ENCODE measurements at places on chromosomes 3 and 15. TPM values are rescaled to one million over a fixed set of nuclear protein-coding genes. Genes with fewer than 3 reads are reported as not detected.

- DNase-seq = no peak
Measured at GRCh38 chr3:117091676-117092075, 382.1 kb downstream of the TUSC7 start.

GOLGA8T gene
- not detected for total RNA-seq

GRCh38 chr3:72177075-72178050 is 392.4 kb upstream of the PROK2 start:
- DNase-seq = no peak

GPR62 gene
- total RNA-seq = not detected

- no peak for DNase-seq
Measured at GRCh38 chr3:115581362-115582135, 41.8 kb upstream of the GAP43 start.

- no peak for DNase-seq
Measured at GRCh38 chr15:32824777-32825176, 107.0 kb downstream of the GREM1 start.

DNA sequence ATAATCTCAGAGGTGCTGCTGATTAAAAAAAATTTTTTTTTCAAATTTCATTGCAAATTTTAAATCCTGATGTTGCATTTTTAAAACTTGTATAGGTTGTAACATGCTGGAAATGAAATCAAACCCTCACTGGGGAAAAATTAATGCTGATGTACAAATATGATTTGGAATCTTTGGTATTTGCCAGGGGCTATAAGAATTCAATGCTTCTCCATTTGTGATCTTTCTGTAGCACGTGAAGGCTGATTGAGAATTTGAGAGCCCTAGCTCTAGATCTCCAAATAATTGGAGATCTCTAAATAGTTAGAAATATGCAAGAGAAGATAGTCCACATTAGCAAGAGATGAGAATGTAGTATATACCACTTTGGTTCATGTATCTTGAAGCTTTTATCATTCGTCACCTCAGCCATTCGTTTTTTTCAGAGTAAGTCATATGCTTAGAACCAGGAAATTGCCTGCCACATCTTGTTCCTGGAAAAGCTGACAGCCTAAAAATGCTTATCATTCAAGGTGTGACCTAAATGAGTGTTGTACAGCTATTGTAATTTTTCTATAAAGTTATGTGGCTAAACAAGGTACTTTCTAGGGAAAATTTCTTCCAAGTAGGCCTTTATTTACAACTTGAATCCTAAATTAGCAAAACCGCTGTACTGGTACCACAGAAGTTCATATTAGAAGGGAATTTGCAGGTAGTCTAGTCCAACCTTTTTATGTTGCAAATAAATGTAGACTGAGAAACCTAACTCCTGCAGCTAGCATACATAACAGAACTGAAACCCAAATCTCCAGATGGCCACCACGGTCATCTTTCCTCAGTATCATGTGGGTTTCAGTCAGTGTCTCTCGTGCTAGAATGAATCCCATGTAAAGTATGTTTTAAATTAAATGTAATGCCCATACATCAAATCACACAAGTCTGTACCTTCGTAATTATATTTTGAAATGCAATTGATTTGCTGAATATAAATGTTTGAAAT is 48.5 kb downstream of the FNDC3B start:
- DNase-seq = peak; percentile 29

ZNF660 gene
- not detected for total RNA-seq

DNA sequence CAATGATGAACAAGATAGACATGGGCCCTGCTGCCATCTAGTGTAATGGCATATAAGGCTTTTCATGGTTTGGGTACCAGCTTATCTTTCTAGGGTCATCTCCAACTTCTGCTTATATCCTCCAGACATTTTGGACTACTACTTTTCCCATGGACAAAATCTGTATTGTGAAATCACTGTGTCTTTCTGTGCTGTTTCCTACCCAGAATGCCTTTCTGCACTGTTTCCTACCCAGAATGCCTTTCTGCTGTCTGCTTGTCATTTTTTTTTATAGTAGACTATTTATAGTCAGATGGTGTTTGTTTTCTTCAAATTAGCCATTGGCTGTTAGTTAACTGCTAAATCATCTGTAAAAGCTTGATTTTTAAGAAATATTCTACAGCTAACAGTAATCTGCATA is 20.1 kb downstream of the VPS8 start:
- no peak for DNase-seq

DNA sequence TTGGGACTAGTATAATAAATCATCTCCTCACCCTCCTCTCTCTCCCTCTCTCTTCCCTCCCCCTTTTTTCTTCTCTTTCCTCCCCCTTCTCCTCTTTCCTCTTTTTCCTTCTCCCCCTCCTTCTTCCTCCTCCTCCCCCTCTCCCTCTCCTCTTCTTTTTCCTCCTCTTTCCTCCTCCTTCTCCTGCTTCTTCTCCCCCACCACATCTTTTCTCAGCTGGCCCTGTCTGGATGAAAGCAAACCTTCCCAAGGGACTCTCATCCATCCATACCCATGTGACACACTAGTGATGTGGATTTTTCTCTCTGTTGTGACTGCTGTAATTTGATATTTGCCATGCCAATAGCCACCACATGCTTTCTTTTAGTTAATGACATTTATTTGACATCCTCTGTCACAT is 127.2 kb downstream of the EBLN2 start:
- no peak for DNase-seq

DNA sequence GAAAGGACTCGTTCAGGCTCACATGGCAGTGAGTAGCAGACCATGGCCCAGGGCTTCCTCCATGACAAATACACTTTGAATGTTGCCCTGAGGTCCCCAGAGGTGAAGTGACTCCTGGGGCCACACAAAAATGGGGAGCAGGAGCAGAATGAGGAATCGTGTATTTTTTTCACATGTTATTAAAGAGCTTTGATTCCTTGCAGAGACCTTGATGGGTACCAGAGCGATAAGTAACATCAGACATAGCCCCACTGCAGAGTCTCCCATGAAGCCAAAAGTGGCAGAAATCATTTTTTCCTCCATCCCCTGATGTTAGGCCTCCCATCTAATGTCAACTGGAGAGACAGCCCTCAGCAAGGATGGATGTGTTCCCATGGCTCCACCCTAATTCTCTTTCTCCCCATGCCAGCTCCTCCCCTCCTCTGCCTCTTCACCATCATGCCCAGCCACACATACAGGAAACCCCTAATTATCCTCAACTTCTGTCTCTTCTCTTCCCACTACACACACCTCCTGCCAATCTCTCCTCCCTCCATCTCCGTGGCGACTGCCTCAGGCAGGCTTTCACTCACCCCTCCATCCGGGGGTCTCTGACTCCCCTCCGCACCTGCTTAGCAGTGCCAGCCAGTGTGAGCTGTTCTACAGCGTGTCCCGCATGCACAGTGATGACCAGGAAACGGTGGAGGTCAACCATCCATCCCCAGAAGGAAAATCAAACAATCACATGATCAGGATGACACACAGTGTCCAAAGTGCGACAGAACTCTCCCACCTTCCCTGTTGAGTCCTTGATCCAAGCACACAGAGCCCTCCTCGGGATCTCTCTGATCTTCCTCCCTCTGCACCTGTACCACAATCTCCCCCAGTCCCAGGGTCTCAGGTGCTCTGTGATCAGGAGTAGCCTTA is 7.1 kb upstream of the SSUH2 start:
- no peak for DNase-seq

DNA sequence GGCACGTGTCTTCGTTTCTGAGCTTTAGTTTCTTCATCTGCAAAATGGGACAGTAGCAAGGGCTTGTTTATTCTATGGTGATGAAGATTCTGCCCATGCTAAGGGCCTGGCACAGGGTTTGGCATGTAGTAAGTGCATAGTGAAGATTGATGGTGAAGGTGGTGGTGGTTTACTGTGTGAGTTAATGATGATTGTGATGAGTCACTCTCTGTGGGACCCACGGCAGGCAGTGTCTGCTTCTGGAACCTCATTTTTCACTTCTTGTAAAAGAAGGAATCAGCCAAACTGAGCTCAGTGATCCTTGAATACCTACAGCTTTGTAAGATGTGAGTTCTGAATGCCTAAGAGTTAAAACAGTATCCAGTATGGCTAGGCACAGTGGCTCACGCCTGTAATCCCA is 86.2 kb upstream of the LRTM1 start:
- DNase-seq = no peak

GRCh38 chr15:66628976-66629723 is 63.4 kb upstream of the LCTL start:
- DNase-seq = no peak

NCEH1 gene
- total RNA-seq = 7.2 TPM

- DNase-seq = no peak
Measured at GRCh38 chr3:155871746-155872158, 1.3 kb downstream of the GMPS start.

DNA sequence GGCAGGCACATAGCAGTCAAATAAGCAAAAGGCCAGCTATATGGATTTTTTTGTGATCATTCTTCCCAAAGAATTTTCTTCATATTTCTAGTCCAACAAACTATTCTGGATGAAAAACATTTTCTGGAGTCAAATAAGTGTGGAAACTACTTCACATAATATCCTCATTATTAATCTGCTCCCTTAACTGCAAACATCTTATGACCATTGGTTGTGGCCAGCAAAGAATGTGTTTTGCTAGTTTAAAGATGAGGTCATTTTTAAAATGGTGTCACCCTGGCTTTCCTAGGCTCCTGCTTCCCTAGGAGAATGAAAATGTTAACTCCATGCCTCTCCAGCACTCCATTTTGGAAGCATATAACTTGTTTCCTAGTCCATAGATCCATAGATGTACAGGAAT is 118.8 kb downstream of the SST start:
- no peak for DNase-seq

STRA6 gene
- not detected for total RNA-seq

PLS1 gene
- total RNA-seq = 3.6 TPM

P4HTM gene
- 48.4 TPM for total RNA-seq

DNA sequence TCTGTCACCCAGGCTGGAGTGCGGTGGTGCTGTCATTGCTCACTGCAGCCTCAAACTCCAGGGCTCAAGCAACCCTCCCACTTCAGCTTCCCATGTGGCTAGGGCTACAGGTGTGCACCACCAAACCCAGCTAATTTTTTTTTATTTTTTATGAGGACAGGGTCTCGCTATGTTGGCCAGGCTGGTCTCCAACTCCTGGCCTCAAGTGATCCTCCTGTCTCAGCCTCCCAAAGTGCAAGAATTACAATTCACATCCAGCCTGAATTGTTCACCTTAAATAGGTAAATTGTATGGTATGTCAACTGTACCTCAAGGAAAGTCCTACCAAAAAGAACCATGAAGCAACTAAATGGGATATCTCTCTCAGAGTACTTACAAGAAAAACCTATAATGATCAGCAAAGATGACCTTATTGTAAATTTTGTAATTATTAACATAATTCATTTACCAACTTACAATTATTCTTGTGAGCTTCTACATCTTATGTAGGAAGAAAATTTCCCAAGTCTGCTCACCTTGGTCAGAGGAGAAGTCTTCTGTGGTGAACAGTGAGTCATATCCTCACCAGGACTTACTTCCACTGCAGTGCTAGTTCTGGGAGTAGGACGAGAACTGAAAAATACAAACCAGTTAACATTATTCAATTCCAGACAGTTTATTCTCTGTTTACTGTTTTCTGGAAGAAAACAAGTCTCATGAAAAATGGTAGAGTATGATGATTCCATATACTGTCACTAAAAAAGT is 54.4 kb downstream of the ULK4 start:
- DNase-seq = no peak

SELENOT gene
- total RNA-seq = 130 TPM

- no peak for DNase-seq
Measured at GRCh38 chr3:13296662-13297061, 123.5 kb downstream of the NUP210 start.

GPR171 gene
- 222 TPM for total RNA-seq

GRCh38 chr15:43911235-43911781 is 84.5 kb downstream of the WDR76 start:
- DNase-seq = no peak

- no peak for DNase-seq
Measured at GRCh38 chr3:27607370-27607769, 114.8 kb downstream of the EOMES start.

ARNT2 gene
- not detected for total RNA-seq

DNA sequence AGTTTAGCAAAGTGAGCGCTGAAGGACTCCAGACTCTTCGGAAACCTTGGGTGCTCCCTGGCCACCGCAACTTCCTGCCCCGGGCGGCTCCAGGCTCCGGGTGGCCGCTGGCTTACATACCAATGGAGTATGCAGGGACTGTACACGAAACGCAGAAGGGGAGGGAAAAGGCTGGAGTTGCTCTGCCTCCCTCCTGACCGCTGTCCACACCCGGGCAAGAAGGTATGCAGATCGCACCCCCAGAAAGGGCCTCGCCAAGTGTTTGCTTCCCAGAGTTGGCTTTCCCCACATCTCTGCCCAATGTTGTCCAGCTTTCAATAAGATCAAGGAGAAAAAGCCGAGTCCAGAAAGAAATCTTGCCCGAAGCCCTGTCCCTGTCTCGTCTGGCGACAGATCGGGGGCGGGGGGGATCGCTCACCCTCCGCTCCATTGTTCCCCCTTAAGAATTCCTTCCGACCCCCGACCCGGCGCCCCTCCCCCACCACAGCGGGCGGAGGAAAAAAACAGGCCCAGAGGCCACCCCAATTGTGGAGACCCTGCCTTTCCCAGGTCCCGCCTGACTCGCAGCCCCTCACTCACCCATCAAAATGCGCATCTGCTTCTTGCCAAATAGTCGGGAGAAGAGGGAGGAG is 533 bp downstream of the ARF4 start:
- peak; percentile 77 for DNase-seq

GRCh38 chr3:142445816-142446254 is 2.0 kb downstream of the XRN1 start:
- peak; percentile 44 for DNase-seq

DNA sequence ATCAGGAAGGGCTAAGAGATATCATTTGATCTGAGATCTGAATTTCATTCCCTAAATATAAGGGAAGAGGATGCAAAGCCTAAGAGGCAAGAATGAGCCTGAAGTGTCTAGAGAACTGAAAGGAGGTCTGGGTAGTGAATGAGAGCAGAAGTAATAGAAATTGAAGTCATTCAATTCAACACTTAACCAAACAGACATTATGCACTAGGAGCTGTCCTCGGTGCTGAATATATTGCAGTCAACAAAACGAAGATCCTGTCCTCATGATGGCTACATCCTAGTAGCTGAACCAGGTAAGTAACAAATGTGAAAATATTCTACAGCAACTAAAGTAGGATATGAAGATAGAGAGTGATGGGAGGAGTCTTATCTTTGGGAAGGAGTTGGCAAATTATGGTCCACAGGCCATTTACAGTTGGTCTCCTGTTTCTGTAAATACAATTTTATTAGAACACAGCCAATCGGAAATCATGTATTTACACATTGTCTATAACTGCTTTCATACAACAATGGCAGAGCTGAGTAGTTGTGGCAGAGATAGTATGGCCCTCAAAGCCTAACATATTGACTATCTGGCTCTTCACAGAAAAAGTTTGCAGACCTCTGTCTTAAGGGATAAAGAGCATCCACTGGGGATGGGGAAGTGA is 192.9 kb upstream of the CADPS start:
- no peak for DNase-seq

GRCh38 chr3:168608926-168609325 is 513.2 kb upstream of the GOLIM4 start:
- no peak for DNase-seq

PARP15 gene
- total RNA-seq = 47.2 TPM

CCR4 gene
- total RNA-seq = 118 TPM

GRCh38 chr3:66376568-66376967 is 124.3 kb downstream of the LRIG1 start:
- no peak for DNase-seq

TNNC1 gene
- total RNA-seq = 2.3 TPM

ROBO1 gene
- not detected for total RNA-seq

Measured in activated CD4-positive, alpha-beta memory T cell treated with anti-CD3 and anti-CD28 coated beads, Interleukin-2, amount 10 ng/mL, durations not matched to agents 7 days and 5 days (primary cell).